ENCODE measurements at places on chromosomes 3 and 15.
A peak's percentile ranks its signal among the peaks of the same experiment; 100 is the strongest.

DNA sequence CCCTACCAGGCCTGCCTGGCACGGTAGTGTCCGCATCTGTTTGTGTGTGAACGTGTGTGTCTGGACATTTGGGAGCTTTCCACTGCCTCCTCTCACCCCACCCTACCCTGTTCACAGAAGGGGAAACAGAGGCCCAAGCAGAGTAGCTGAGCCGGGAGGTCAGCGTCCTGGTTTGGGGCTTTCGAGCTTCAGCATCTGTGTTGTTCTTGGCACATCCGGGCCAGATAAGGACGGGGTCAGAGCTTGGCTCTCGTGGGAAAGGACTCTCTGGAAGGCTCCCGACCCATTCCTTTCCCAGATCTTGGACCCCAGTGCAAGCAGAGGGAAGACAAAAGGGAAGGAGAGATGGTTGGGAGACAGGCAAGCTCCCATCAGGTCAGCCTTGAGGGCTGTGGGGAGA lies 6.3 kb upstream of the PTH1R start:
- no peak for DNase-seq

DNA sequence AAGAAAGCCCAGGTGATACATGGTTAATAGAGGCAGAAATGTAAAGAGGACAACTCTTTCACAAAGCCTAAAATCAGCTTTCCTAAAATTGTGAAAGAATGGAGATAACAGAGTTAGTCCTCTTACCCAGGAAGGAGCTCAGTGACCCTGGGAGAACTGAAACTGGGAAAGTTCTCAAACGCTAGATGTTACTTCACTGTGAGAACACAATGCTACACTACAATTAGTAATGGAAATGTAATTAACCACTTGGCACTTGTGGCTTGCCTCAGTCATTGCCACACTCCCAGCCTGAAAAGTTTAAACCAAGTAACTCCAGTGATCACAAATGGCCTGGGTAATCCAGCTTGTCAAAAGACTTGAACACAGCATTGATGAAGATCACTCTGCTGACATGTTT lies 102.7 kb upstream of the FGF7 start:
- DNase-seq = no peak

- no peak for DNase-seq
These were observed 54.8 kb upstream of the LARS2 start for GRCh38 chr3:45333549-45333948.

DNA sequence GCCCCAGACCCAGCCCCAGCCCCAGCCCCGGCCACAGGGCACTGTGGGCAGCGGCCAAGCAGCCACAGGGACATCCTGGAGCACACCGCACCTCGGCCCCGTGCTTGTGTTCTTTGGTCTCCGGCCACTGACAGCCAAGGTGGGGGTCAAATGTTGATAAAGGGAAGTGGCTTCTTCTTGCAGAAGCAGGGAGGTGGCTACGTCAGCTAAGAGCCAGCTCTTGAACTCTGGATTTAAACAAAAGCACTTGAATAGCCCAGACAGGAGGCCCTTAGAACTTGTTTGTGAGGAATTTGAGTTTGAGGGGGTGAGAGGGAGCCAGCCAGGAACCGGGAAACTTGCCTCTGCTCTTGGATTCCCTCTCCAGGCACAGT lies 135.8 kb upstream of the ABHD17C start:
- no peak for DNase-seq

DNA sequence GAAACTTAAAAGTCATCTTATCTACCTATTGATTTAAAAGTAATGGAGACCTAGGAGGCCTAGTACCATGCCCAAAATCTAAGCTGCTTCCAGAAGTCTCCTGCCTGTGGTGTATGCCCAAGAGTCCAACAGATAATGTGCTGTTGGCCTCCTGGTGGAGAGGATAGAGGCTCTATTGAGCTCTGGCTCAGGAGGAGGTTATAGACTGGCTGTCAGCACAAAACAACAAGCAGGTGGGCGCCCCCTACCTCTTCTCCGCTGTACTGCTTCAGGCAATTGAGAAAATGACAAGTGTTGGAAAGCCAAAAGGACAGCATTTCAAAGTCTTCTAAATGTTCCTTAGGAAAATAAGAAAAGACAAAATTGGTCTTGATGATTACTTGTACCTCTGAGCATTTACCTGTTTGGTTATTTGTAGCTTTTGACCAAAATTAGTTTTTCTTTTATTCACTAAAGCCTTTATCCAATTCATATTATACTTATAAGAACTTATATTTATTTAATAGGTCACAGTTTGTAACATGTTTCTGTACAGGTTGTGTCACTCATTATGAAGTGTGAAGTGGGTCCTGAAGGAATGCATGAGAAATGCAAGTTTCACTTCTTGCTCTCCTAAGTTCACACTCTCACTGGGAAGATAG lies 17.2 kb upstream of the GNB5 start:
- DNase-seq = peak; percentile 76

DNA sequence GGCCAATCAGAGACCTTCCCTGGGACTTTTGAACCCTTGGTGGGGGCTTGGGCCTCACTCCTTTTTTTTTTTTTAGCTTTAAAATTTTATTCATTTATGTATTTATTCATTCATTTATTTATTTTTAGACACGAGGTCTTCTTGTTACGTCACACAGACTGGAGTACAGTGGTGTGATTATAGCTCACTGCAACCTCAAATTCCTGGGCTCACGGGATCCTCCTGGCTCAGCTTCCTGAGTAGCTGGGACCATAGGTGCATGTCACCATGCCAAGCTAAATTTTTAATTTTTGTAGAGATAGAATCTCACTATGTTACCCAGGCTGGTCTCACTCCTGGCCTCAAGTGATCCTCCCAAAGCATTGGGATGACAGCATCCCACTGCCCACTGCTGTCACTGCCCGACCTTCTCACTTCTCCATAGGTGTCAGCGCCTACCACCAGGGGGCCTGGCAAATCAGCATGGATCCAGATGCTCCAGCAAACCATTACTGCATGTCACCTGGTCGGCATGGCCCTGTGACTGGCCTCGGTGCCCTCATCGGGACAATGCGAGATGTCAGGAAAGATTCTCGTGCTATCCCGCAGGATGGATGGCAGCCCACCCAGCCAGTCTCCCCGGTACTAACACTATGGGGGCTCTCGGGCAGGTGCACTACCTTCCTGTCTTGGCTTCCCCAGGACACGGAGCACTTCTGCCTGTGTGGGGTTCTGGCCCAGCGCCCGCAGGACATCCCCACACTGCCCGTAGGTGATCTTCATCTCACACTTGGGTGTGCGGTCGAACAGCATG lies 3.0 kb downstream of the MYL3 start:
- DNase-seq = no peak

DNA sequence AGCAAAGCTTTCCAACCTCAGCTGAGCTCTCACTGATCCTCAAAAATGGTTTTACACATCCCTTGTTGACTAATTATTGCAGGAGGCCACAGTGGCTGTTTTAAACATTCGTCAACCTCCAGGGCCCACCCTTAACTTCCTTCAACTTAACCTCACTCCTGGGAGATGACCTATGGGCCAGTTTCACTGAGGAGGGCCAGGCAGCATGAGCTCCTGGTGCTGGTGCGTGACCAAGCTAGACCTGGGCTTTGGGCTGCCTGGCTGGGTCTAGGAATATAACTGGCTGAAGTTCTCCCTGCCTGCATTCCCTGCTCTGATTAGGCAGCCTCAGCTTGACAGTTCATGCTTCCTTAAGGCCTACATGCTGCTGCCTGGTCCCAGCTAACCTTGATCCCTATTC lies 273.7 kb upstream of the ATP11B start:
- DNase-seq = no peak

DNA sequence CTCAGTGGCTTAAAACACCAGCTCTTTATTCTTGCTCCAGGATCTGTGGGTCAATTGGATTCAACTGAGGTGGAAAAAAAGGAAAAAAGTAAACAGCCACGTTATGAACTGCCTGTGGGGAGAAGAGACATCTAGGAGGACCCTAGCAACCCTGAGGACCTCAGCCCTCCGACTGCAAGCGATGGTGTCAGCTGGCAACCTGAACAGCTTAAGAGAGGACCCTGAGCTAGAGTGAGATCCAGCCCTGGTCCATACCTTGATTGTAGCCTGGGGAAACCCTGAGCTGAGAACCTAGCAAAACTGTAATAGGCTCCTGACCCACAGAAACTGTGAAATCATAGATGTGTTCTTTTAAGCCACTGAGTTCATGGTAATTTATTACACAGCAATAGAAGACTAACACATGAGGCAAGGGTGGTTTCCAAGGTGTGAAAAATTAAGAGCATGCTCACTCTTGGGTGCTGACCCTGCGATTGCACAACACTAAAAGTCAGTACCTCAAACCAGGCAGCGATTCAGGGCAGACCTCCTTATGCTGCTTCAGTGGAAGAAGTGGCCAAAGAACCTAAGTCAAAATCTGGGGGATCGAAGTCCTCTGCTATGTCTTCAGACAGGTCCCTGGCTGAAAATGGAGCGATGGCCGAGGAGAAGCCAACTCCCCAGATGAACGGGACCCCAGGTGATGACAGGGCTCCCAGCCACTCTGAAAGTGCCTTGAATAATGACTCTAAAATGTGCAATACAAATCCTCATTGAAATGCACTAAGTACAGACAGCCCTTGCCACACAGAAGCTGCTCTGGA lies 57.7 kb downstream of the GASK1A start:
- no peak for DNase-seq

- no peak for DNase-seq
These were observed 57.8 kb upstream of the NMD3 start for GRCh38 chr3:161163297-161163696.

DNA sequence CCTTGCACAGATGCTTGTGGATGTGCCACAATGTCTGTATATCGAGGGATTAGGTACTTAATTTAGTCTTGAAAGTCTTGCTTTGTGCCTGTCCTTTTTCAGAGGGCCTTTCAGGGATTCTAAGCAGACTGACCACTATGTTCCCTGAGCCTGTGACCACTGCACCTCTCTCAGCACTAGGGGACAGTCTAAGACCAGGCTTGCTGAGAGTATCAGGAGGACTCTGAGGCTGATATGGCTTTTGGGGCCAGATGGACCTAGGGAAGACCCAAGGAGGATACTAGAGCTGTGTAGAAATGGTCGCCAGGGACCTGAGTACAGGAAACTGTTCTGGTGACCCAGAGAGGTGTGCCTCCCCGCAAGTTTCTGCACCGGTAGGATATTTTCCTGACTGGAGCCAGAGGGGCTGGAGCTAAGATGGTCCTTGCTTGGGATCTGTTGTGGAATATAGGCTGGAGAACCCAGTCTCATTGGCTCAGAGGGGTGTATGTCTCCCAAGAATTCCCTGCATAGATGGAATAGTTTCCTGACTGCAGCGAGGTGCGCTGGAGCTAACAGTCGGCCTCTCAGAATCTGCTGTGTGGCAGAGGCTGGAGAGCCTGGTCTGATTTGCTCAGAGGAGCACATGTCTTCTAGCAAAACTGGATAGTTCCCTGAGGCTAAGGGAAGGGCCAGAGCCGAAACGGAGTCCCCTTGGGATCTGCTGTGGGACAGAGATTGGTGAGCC lies 213.2 kb upstream of the DCBLD2 start:
- DNase-seq = no peak

DNA sequence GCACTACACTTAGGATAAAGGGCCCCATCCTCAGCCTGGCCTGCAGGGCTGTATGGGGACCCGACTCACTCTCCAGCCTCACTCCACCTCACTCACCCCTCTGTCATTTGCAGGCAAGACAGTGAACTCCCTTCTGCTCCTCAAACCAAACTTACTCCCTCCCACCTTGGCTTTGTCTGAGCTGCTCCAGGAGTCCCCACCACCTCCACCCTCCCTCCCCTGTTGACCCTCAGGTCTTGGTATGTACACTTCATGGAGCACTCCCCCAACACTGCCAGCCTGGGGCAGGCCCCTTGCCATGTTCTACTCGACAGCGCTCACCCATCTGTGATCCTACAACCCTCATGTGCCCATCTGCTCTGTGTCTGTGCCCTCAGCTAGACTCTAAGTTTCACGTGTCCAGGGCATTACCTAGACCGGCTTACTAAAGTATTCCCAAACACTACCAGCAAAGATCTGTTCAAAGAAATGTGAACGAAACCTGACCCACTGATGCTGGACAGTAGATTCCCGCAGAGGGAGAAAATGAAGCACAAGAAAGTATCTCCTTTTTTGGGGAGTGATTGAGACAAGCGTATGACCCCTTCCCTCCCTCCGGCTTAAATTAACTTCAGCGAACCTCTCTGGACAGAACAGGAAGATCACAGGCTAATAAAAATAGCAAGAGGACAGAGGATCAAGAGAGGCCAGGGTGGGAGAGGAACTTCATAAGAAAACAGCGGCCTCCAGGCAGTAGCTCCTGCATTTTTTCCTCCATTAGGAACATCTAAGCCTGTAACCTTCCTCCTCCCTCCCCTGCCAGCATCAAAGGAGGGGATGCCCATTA lies 113.2 kb downstream of the RFTN1 start:
- DNase-seq = no peak

DNA sequence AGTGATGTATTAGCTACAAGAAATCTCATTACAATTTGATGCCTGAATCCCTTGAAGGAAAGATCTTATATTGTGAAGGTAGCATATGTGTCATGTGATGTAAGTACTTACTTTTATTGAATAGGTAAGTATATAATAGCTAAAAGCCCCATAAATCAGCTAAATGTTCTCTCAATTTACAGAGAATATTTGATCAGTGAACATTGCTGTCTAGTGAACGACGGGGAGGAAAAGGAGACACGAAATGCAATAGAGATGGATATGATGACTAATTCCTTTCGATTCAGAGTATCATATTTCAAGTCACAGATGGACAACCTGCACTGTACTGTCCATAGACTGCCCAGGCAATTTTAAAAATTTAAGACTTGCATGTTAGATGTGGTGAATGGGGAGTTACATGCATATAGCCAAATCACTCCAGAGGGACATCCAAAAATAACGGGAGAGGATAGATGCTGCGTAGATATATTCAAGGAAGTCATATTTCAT lies 462.1 kb upstream of the CDIN1 start:
- no peak for DNase-seq

All from activated T-cell treated with anti-CD3 and anti-CD28 coated beads, Interleukin-2, amount 50 U/mL, for 72 hours (primary cell).